ENCODE measurements at places on chromosomes 2 and 18. TPM values are rescaled to one million over a fixed set of nuclear protein-coding genes. Genes with fewer than 3 reads are reported as not detected.

NTSR2 gene
- not detected for total RNA-seq

GPR75 gene
- total RNA-seq: 0.48 TPM

DNA sequence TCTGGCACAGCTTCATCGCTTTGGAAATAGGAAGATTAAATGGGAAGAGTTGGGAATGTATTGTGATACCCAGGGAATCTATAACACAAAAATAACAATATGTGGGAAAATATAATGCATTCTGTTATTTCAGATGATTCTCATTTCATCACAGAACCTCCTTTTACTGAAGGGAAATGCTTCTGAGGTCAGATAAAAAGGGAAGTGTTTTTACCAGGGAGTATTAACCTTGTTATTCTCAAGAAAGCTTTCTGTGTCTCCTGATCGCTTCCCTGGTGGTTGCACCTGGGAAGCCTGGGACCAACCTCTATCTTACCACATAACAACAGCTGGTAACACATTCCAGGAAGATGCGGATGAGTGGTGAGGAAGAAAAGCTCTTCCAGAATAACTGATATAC lies 47.2 kb downstream of the SCG2 start:
- H3K4me1 ChIP-seq: no peaks in the 10 kb centered on the region
- H3K4me3 ChIP-seq: no peak overlapping the region
- H3K27ac ChIP-seq: no peak overlapping the region
- peaks cover 2% of the 10 kb centered on the region for H3K27me3 ChIP-seq
- H3K36me3 ChIP-seq: no peaks in the 10 kb centered on the region

ZDBF2 gene
- 7.4 TPM for total RNA-seq

ERFE gene
- not detected for total RNA-seq

GRCh38 chr18:32707586-32707985 lies 65.2 kb downstream of the KLHL14 start:
- no peaks in the 10 kb centered on the region for H3K36me3 ChIP-seq
- no peaks in the 10 kb centered on the region for H3K4me1 ChIP-seq
- no peaks in the 10 kb centered on the region for H3K27me3 ChIP-seq
- no peak overlapping the region for H3K4me3 ChIP-seq

GRCh38 chr2:118049816-118050140 lies 35.9 kb upstream of the CCDC93 start:
- H3K36me3 ChIP-seq: no peaks in the 10 kb centered on the region
- DNase-seq: peak; percentile 12
- peaks cover 2% of the 10 kb centered on the region for H3K4me1 ChIP-seq
- peaks cover 28% of the 10 kb centered on the region for H3K27me3 ChIP-seq
- H3K4me3 ChIP-seq: no peak overlapping the region

DNA sequence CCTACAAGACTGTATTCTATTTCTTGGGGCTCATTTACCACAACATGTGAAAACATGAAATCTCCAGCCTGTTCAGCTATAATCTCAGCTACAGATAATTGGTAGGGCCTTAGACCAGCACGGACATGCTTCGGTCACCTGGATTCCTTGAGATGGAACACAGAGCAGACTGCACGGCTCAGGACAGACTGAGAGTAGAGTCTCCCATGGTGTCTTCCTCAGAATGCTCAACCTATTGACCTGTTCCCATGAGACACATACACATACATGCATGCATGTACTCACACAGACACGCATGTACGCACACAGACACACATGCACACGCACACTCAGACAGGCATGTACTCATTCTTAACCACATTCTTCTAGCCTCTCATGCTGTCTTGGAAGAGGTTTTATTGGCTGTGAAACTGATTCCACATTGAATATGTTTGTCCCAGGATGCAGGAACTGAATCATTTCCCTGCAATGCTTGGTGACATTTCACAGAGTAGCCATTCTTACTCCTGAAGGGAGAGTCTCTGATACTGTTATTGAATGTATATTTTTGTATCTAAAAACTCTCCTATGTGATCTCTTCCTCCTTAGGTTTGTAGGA lies 23.5 kb upstream of the BZW1 start:
- H3K4me1 ChIP-seq: peaks cover 16% of the 10 kb centered on the region
- H3K27me3 ChIP-seq: peaks cover 4% of the 10 kb centered on the region
- H3K27ac ChIP-seq: no peak overlapping the region
- no peak overlapping the region for H3K4me3 ChIP-seq
- no peak for DNase-seq

GRCh38 chr2:227153307-227153706 lies 10.7 kb downstream of the COL4A4 start:
- peaks cover 35% of the 10 kb centered on the region for H3K27me3 ChIP-seq
- no peak for DNase-seq
- no peaks in the 10 kb centered on the region for H3K4me1 ChIP-seq
- no peaks in the 10 kb centered on the region for H3K36me3 ChIP-seq

GRCh38 chr2:207254591-207255464 lies 89.1 kb upstream of the KLF7 start:
- no peak for DNase-seq
- peaks cover 7% of the 10 kb centered on the region for H3K27me3 ChIP-seq
- H3K36me3 ChIP-seq: no peaks in the 10 kb centered on the region
- H3K27ac ChIP-seq: peak overlapping the region; percentile 61
- H3K4me3 ChIP-seq: no peak overlapping the region
- H3K4me1 ChIP-seq: peaks cover 53% of the 10 kb centered on the region

ACMSD gene
- not detected for total RNA-seq

GRCh38 chr2:25251422-25252273 lies 83.3 kb upstream of the POMC start:
- peaks cover 45% of the 10 kb centered on the region for H3K36me3 ChIP-seq
- peak; percentile 57 for DNase-seq
- peak overlapping the region; percentile 74 for H3K27ac ChIP-seq
- H3K4me3 ChIP-seq: peak overlapping the region; percentile 75

All from activated CD4-positive, alpha-beta memory T cell treated with anti-CD3 and anti-CD28 coated beads for 36 hours (primary cell).